NCI-H1092 treated with DMSO at 0.1 percent for 48 hours (cell line): ENCODE measurements at places on chromosomes 3 and 15.

GRCh38 chr3:10646531-10647335, 141.3 kb upstream of the ATP2B2 start:
- DNase-seq: no peak

- DNase-seq: no peak
Measured at GRCh38 chr15:64767203-64767602, 8.2 kb downstream of the RBPMS2 start.

DNA sequence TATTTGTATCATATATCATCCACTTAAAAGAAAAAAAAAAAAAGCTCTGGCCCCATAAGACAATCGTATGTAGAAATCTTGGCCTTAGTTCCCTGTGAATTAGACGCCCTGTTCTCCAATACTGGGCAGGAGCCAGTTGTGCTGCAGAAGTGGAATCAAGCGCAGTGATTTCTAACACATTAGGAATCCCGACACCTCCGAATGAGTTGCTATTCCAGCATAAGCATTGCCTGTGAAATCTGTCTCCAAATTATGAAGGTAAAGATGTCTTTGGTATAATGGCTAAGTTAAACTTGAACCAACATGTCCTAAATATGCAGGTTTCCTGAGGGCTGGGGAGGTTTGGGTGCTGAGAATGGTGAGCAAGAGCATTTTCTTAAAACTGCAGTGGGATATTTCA, 199.4 kb upstream of the ARRDC4 start:
- no peak for DNase-seq

DNA sequence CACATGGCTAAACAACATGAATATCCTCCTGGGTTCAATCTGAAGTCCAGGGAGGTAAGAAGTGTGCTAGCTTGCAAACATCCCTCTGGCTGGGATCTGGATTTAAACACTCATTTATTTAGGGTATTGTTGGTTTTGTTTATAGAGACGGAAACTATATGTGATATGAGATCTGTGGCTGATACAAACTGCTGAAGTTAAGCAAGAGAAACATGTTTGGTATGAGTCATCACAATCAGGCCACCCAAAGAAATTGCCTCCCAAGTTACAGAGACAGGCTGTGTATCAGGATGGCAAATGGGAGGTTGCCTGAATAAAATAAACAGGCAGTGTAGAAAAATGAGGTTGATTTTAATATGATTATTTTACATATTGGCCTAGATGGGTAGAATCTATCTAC, 562.1 kb downstream of the IGSF11 start:
- DNase-seq: no peak

- DNase-seq: no peak
Measured at GRCh38 chr3:51343918-51344687, 41.0 kb upstream of the MANF start.

DNA sequence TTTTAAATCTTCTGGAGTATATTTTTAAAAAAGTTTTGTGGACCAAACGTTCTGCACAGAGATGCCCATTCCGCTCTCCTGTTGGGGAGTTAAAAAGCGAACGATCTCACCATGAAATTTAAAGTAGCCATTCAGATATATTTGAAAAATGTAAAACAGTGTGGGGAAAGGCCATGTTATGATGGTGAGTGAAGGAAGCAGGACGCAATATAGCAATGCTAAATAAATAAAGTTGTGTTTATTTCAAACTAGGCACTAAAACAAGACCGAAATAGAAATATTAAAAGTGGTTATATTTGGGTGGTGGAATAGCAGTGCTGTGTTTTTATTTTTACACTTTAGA, 327 bp upstream of the CCDC13 start:
- DNase-seq: no peak

- DNase-seq: no peak
Measured at GRCh38 chr15:83380059-83380458, 67.1 kb upstream of the SH3GL3 start.

DNA sequence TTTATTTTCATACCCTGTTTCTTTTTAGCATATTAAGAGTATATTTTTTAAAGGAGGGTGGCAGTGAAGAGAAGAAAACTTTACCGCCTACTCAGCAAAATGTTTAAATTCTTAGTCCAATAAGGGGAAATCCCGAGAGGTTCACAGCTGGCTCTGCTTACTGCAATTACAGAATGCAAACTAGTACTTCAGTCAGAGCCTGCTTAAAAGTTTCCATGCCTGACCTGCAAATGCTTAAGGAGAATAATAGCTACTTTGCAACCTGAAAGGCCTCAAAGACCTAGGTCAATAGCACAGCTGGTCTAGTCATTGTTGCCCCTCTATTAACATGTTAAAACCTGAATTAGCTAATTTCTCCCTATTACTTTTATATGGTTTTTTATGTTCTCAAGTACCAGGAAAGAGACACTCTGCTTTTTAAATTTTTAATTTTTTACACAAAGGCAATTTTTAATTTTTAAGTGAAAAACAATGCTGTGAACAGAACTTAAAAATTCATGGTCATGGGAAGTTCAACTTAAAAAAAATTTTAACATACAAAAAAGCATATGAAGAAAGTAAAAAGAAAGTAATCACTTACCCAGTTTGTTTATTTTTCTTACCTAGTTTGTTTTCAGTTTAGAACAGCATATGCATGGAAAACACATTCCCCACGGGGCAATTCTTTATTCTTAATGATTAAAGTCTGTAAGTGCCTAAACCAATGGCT, 79.2 kb downstream of the P3H2 start:
- no peak for DNase-seq

GRCh38 chr3:33750211-33750548, 32.1 kb upstream of the CLASP2 start:
- DNase-seq: no peak

GRCh38 chr3:179526989-179527391, 35.7 kb upstream of the ACTL6A start:
- peak; percentile 8 for DNase-seq

DNA sequence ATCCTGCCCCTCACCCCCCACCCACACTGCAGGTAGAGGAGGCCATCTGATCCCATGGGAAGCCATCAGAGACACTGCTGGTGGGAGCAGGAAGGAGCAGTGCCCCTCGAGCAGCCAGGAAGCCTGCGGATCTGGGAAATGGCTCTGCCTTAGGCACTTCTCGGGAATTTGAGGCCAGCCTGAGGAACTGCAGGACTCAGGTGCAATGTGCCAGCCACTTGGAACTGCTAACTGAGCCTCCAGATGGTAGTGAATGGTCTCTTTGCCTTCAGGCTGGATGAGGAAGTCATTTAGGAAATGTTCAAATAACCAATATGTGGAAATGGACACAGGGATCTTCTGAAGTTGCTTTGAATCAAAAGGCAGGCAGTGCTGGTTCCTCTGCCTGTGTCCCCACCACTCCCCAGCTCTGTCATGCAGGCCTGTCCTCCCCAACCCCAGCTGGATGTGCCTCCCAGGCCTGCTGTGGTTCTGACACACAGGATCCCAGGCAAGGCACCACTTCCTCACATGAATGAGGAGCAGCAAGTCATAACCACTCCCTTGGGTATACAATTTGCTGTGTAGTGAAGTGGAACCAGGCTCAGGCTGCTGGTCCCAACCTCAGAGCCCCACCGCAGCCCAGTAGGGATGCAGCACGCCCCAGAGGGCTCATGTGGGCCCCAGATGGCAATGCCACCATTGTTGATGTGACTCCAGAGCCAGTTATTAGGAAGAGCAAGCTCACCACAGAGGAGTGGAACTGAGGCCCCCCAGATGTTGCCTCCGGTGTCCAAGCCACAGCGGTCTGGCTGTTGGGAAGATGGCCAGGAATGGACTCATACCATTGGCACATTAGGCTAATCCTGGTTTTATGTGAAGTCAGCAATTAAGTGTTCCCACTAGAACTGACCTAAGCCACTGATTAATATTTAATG, 46.5 kb upstream of the LIMD1 start:
- no peak for DNase-seq

DNA sequence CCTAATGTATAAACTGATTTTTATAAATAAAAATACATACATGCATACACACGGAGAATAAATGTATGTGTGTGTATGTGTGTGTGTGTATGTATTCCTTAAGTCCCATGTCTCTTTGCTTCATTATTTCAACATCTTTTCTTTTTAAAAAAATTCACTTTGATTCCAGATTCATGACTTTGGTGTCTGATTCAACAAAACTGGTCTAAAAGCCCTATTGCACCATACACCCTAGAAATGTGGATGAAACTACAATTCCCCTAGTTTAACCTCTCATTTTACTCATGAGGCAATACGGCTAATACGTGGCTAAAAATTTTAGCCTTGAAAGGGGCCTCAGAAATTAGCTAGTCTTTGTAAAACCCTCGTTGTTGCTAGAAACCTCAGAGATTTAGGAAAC, 228.1 kb downstream of the ADAMTS9 start:
- DNase-seq: no peak

DNA sequence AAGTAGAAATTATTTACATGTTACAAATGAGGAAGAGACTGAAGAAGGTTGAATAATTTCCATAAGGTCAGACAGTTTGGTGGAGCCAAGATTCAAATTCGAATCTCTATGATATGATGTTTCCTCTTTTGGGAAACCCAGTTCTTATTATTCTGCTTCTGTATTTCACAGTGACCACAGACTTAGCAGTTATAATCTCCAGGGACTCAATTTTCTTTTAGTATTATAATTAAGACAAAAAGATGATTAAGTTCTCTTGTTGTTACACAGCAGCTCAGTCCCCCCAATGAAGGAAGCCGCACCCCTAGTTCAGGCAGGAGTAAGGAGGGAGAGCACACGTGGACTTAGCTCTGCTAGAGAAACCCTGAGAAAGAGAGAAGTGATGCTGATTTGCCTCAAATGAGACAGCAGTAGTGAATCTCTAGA, 130.6 kb downstream of the CCNL1 start:
- no peak for DNase-seq

DNA sequence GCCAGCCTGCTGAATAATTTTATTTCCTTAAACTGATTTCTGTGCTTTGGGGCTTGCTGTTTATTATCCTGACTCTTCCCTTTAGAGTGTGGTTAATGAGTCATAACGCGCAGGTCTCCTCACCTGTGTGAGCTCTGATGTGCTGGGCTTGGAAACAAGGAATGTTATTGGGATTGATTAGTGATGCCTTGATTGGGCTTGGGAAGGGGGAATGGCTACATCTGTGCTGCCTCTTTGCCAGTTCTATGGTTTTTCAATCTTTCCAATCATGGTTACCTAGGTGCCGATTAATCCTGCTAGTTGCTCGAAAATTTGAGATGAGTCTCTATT, 161.0 kb downstream of the THSD4 start:
- no peak for DNase-seq

DNA sequence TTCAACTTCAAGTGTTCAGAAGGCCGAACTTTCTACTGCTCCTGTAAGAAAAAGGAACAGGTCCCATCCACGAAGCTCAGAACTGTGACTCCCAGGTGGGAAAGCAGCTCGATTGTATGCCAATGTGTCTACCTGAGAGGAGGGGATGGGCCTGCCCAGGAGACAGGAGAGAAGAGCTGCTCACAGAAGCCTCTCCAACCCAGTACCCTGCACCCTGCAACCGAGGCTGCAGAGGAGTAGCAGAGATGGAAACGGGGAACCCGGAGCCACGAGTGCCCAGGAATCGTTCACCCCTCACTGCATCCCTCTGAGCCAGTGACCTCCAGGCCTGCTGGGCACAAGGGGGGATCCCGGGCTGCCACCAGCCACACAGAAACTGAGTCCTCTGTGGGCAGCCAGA, 86.5 kb upstream of the PRR23E start:
- DNase-seq: no peak

GRCh38 chr3:10889206-10889960, 73.4 kb downstream of the SLC6A11 start:
- DNase-seq: no peak

DNA sequence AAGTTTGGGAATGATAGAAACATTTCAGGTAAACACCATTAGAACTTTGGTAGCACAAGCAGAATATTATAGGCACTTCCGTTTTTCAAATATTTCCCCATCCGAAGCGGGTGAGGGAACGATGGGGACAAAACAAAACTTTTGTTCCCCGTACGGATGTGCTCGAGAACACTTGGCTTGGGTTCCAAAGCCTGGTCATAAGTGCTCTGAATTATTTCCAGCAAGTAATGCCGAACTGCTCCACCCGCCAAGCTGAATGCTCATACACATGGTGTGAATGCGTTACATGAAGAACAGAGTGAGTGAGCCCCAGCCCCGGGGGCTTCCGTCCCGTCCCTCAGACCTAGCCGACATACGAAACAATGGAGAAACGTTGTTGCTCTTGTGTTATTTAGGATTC, 438.2 kb upstream of the ARRDC4 start:
- DNase-seq: no peak

- DNase-seq: peak; percentile 16
Measured at GRCh38 chr15:80825361-80826030, 46.3 kb downstream of the CEMIP start.

- DNase-seq: peak; percentile 76
Measured at GRCh38 chr3:62755285-62755684, 119.9 kb downstream of the CADPS start.

DNA sequence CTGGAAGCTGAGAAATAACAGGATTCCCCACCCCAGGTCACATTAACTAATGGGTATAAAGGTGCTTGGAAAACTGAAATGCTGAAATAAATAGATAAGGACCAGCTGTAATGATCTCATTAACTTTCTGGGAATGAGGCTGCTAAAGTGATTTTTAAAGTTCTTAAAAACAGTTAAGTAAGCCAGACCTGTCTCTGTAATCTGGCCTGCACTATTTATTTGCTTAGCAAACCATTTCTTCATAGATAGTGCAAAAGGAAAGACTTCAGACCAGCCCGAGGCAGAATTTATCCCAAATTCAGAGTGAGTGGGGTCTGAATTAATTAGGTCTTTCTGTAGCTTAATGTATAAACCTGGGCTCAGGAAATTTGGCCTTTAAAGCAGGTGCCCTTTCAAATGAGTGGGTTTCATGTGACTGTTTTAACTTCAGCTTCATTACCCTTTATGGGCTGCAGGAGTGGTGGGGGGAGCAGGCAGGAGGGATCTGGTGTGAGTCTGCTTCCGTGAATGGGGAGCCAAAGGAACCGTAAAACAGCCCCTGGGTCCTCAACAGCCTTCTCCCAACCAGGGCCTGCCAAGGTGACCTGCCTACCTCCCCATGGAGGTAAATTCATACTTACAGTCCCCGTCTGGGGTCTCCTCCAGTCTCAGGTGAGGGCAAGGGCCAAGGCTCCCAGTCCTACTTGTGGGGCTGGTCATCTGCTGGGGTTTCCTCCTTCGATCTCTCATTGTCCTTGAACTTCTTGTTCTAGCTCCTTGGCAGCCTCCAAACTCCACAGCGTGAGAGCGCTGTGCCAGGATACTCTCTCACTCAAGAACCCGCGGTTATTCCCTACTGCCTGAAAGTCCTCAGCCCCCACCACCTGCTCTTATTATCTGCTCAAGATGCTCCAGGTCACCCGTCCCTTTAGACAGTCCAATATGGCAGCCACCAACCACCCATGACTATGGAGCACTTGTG, 31.2 kb downstream of the MAGEF1 start:
- DNase-seq: peak; percentile 12

DNA sequence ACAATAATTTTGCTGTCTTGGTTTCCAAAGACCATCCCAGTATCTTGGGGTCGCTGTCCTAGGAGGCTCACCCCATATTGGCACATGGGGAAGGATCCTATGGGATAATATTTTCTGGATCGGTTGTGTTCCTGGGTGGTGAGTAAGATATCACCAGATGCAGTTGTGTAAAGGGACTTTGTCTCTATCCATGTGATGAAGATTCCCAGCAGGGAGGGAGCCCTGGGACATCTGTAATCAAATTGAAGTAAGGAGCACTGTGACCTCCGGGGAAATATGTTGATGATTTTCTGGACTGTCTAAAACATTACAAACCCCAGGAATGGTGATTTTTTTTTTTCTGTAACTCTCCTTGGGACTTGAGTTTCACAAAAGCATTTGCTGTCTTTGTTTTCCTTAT, 36.2 kb upstream of the LRTM1 start:
- DNase-seq: no peak

- no peak for DNase-seq
Measured at GRCh38 chr3:128684986-128685726, 34.5 kb upstream of the RPN1 start.
